Peyer's patch (tissue), 4 donors: ENCODE measurements at places on chromosomes 4 and X. TPM values are rescaled to one million over a fixed set of nuclear protein-coding genes. Genes with fewer than 3 reads are reported as not detected.

DNA sequence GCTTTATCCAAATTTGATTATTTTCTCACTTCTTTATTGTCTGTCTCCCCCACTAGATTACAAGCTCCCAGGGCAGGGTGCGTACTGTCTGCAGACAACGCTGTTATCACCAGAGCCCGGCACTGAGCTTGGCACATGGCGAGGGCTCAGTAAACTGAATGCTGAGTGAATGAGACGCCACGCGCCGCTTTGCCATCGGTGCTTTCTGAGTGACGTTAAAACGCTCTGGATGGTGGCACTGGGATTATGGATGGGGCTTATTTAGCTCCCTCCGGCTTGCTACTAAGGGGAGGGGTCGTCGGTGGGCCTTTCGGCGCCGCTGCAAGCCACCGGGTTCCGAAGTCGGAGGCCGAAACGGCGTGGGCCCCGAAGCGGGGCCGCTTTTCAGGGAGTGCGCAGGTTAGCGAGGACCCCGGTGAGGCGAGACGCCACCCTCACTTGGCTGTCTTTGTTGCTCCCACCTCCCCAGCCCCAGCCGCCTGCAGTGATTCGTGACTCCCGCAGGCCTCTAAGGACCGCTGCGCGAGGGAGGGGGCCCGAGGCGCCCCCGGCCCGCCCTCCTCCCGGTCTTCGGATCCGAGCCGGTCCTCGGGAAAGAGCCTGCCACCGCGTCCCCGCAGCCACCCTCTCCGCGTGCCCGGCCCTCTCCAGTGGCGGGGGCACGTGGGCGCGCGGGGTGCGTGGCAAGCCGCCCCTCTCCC, 569 bp upstream of the FHL1 start:
- no peak for DNase-seq
- H3K36me3 ChIP-seq = no peaks in the 10 kb centered on the region
- peak overlapping the region; percentile 66 for H3K27ac ChIP-seq

GRCh38 chr4:138656990-138657389, 358.6 kb upstream of the NOCT start:
- H3K4me3 ChIP-seq = no peak overlapping the region
- no peaks in the 10 kb centered on the region for H3K4me1 ChIP-seq
- DNase-seq = no peak
- no peaks in the 10 kb centered on the region for H3K27me3 ChIP-seq
- H3K27ac ChIP-seq = no peak overlapping the region

GRCh38 chr4:86963697-86964096, 28.9 kb downstream of the AFF1 start:
- H3K27me3 ChIP-seq = no peaks in the 10 kb centered on the region

The DCAF8L1 gene
- total RNA-seq = not detected

The MAOB gene
- total RNA-seq = 81.8 TPM

The GSTCD gene
- 12.3 TPM for total RNA-seq

The RBM46 gene
- not detected for total RNA-seq
